Kidney capillary endothelial cell (primary cell): ENCODE measurements at places on chromosomes 4 and X.

GRCh38 chrX:10085223-10085622 lies 71.6 kb upstream of the CLCN4 start:
- DNase-seq, result peak; percentile 37

DNA sequence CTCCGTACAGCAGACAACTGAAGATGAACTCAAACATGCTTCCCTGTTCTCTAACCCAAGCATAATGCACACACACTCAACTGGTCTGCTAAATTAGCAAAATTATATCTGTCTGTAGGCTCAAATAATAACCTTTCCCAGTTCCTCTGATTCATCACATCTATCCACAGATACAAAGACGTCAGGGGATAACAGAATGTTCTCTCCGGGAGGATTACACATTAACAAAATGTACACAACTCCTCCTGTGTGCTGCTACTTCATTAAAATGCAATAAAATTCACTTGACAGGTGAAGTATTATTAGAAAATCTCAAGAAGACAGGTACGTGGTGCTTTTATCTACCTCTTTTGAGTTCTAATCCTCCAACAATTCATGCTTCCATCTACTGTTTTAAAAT lies 57.4 kb downstream of the FAT1 start:
- DNase-seq, result no peak

- peak; percentile 47 for DNase-seq
Observed at GRCh38 chr4:83356899-83357661, 22.4 kb upstream of the HPSE start.

DNA sequence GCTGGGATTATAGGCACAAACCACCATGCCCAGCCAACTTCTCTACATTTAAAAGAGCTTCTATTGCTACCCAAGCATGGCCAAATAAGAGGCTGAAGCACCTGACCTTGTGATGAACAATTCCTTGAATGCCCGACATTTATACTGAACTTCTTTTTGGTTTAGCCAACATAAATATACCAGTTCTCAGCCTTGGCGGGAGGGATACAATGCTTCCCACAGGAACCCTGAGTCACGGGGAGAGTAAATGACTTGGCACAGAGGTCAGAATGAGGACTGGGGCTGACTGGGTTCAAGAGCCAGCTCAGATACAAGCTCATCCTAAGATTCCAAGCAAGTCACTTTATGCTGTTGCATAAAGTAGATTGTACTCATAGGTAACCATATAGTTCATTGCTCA lies 6.1 kb downstream of the HOPX start:
- no peak for DNase-seq
